ENCODE measurements at places on chromosomes 13 and 19.
A peak's percentile ranks its signal among the peaks of the same experiment; 100 is the strongest.

DNA sequence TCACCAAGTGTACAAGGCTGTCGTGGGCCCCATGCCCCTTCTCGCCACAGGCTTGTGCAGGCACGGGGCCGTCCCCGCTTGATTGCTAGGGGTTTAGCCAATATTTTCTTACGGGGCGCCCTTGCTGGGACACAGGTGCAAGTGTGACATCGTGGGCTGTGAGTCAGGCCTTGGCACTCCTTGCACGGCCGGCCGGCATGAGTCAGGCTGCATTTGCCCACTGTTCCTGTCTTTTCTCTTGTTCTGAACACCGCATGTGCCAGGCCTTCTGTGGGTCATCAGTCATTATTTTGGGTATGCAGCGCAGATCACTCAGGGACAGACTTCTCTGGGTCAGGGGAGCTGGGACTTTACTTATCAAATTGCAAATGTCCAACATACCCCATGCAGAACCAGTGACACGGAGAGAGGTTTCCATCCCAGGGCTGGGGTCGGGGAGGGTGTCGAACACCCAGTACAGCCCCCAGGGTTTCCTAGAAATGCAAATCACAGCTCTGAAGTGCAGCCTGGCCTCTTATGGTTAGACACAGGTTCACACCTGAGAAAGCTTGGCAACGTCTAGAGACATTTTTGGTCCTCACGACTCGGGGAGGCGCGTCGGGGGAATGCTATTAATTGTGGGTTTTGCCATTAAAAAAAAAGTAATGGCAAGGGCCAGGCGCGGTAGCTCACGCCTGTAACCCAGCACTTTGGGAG lies 22.5 kb upstream of the KLF2 start:
- peak; percentile 29 for DNase-seq

- no peak for DNase-seq
These were observed 71.8 kb downstream of the CAB39L start for GRCh38 chr13:49371943-49372613.

DNA sequence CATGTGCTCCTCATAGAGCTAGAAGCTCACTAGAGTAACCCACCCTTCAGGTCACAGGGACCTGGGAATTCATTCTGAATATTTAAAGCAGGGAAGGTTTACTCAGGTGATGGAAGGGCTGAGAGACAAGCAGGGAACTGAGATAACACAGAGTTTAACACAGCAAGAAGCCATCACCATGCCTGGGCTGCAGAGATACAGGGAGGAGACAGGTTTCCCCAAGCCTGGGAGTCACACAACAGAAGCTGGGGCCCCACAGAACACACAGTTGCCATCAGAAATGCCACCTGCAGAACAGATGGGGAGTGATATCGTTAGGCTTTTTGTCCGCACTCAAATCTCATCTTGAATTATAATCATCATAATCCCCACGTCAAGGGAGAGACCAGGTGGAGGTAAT lies 7.9 kb upstream of the CYSLTR2 start:
- no peak for DNase-seq

DNA sequence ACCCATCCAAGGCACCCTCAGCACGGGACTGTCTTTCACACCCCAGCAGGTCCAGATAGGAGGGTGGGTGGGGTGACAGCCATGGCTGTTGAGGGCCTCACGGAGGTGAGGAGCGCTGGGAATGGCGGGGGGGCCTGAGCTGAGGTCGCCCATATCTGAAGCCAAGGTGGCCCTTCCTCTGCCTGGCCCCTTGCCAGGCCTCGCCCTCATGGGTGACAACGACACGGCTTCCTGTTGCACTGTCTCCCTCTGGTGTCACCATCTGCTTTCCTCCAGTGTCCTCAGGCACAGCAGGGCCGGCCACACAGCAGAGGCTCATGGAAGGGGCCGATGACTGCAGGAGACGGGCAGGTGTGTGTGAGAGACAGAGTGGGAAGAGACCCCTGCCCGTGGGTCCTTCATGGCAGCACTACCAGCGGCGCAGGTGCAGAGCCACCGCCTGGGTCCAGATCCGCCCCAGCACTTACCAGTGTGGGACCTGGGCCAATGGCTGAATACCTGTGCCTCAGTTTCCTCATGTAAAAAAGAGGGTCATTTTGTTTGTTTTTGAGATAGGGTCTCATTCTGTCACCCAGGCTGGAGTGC lies 8.1 kb upstream of the NKPD1 start:
- DNase-seq: no peak

GRCh38 chr19:44757735-44758505 lies 9.4 kb downstream of the BCL3 start:
- no peak for DNase-seq

- peak; percentile 67 for DNase-seq
These were observed 186.2 kb upstream of the PCDH9 start for GRCh38 chr13:67416047-67416925.

GRCh38 chr19:29687244-29687896 lies 22.1 kb downstream of the PLEKHF1 start:
- peak; percentile 90 for DNase-seq

DNA sequence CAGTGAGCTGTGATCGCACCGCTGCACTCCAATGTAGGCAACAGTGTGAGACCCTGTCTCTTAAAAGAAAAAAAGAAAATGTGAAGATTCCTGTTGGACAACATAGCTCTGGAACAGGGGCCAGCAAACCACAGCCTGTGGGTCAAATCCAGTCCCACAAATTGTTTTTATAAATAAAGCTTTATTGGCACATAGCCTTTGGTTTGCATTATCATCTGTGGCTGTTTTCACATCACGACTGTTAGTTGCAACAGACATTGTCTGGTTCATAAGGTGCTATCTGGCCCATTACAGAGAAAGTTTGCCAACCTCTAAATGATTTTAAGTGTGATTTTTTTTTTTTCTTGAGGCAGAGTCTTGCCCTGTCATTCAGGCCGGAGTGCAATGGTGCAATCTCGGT lies 49.4 kb upstream of the USE1 start:
- DNase-seq: no peak

DNA sequence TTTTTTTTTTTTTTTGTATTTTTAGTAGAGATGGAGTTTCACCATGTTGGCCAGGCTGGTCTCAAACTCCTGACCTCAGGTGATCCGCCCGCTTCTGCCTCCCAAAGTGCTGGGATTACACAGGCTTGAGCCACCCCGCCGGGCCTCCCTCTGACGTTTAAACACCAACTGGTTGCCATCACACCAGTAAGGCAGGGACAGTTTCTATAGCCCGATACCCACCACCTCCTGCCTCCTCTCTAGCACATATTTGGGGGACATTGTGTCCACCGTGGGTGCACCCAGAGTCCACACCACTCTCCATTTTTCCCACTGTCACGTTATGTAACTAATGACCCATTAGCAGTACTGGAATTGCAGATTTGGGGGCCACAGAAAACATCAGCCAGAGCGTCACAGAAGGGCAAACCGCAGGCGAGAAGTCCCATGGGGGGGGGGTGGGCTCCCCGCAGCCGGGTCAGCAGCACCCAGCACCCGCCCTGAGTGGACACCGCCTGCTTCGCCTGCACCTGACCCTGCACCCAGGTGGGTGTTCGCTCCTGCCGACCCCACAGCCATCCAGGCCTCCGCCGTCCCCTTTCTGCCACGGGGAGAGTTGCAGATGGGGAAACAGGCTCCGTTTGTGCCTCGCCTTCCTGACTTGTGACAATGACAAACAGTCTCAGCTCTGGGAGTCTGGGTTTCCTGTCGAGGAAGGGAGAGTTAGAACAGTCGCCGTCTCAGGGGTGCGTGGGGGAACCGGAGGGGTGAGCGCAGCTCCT lies 3.6 kb downstream of the ONECUT3 start:
- DNase-seq: no peak

DNA sequence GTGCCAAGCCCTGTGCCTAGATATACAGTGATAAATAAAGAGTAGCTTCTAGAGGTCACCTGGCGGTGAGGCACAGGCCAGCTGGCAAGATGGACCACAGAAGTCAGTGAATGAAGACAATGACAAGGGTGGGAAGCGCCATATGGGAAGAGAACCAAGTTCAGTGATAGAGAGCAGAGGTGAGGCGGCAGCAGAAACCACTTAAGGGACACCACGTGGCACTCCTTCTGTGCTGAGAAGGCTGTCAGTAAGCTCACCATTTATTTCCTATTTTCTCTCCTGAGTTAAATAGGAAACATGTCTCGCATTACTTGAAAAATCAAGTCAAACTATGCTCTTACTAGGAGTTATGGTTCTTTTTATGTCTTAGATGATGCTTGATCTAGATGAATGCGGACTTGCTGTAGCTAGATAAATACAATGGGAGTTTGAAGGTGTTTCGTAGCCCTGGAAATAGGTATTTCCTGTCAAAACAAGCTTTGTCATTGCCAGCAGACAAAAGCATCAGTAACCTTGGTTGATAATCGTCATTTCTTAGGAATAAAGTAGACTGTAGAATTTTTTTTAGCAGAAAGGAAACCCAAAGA lies 17.8 kb downstream of the ALOX5AP start:
- DNase-seq: no peak

- no peak for DNase-seq
These were observed 280.8 kb downstream of the DCT start for GRCh38 chr13:94198681-94199080.

DNA sequence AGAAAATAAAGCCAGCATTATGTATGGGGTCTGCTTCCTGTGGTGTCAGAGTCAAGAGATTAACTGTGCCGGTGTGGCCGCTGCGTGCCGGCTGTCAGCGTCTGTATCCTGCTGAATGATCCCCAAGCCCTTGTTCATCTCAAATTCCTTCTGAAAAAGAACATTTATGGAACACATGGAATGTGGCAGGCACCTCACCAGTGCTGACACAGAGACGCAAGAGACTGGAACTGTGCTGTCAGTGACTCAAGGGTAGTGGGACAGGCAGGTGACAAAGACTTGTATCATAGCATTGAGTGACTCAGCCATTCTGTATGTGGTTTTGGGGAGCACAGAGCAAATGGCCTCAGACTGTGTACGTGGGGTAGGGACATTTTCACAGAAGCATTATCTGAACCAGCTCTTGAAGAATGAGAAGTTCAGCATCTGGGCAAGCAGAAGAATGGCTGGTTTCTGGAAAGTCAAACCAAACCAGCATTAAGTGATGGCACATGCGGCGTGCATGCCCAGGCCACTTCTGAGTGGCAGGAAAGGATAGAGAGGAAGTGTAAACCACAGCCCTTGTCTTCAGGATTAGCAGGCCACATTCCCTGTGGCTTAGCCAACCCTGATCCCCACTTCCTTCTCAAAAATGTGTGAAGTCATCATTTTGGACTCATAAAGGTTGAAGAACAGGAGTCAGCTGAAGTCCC lies 54.0 kb upstream of the IRS2 start:
- DNase-seq: peak; percentile 78

- peak; percentile 36 for DNase-seq
These were observed 13.8 kb downstream of the BIVM start for GRCh38 chr13:102812611-102813287.

DNA sequence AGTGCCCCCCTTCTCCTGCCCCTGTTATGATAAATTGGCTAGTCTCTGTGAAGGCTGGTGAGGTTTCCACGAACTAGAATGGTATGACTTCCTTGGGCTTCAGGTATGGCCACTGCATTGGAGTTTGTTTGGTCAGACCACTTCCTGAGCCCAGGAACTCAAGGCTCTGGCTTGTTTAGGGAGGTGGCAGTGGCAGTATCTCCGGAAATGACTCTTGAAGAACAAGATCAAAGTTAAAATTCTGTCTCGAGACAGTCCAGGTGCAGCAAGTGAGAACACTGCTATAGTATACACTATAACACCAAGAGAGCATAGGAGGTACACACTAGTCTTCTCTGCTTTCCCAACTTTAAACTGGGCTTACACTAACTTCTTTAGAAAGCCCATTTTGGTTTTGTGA lies 309.1 kb downstream of the KLF12 start:
- no peak for DNase-seq

GRCh38 chr13:44305917-44306370 lies 67.7 kb upstream of the SERP2 start:
- DNase-seq: no peak

DNA sequence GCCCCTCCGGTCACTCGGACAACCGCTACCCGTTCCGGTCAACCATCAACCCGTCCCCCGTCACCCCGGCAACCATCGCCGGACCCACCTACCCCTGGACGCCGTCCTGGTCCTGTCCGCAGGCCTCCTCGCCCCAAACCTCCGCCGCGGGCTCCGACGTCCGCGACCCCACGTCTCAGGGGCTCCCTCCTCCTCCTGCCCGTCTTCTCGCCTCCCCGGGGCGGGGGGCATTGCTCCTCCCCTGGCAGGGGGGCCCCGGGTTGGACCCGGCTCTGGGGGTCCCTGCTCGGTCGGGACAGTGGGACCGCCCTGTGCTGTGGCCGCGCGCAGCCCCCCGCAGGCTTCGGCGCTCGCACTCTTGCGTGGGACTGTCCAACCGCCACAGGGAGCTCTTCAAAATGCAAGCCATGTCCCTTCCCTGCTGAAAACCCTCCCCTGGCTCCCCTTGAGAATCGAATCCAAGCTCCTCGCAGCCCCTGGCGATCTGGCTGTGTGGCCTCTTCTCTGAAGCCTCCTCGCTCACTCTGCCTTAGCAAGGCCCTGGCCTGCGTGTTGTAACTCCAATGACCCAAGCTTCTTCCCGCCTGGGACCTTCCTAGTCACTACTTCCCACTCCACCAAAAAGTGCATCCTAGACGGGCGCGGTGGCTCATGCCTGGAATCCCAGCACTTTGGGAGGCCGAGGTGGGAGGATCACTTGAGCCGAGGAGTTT lies 8.4 kb downstream of the EPHX3 start:
- DNase-seq: no peak

GRCh38 chr19:10262771-10263170 lies 8.1 kb upstream of the ICAM1 start:
- no peak for DNase-seq

DNA sequence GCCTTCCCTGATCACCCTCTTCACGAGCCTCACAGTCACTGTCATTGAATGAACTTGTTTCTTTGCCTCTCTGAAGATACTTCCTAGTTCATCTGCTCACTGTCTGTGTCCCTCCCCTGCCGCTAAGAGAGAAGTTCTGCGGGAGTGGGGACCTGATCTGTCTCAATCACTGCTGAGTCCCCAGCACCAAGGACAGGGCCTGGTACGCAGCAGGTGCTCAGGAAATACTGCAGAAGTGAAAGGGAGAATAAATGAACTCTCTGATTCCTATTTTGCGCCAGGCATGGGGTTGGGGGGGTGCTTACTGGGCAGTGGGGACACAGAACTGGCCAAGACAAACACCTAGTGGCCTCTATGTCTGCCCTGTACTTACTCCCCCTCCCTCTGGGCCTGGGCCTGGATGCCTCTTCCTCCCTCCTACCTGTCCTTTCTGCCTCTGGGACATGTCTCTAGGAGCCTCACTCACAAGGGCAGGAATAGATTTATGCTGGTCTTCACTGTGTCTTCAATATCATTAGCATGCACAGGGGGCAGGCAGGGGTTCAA lies 17.5 kb downstream of the FCGBP start:
- DNase-seq: peak; percentile 11

GRCh38 chr13:107271227-107271626 lies 703.3 kb upstream of the ARGLU1 start:
- DNase-seq: no peak

DNA sequence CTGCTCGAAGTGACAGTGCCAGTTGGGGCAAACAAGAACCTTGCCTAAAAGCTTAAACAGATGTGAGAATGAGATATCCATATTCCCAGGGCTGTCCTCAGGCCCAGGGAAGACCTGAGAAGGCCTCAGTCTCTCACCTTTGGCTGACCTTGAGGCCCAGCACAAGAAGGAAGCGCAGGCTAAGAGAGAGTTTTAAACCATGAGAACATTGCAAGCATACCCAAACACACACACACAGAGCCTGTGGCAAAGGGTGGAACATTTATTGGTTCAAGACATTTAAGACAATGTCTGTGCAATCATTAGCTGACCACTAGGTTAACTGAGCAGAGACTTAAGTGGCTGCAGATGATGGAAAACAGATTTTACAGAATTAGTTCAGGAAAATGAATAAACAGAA lies 248.2 kb downstream of the NBEA start:
- peak; percentile 6 for DNase-seq
